Natural killer cell (primary cell): ENCODE measurements at places on chromosomes 2 and 18.

- peak; percentile 13 for DNase-seq
Measured at GRCh38 chr2:119431155-119431975, at the start of gene TMEM37. TSS of gene TMEM37 (plus strand) at chr2:119431854. CDS start at chr2:119431904, 50 bp downstream.

DNA sequence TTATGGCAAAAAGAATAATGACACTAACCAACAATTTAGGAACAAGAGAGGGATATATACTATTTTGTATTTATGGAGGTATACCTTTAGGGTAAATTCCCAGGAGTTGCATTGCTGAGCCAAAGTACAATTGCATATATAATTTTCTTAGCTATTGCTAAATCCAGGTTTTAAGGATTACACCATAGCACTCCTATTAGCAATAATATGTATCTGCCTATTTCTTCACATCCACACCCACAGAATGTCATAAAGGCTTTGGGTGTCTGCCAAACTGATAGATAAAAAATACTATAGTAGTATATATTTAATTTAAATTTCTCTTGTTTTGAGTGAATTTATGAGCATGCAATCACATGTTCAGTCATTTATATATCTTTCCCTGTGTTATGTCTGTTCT lies 11.5 kb upstream of the SERPINB13 start:
- no peak for DNase-seq

GRCh38 chr2:96669539-96670215 lies 27.1 kb downstream of the FER1L5 start:
- DNase-seq, result no peak

GRCh38 chr2:165743442-165743841 lies 50.6 kb downstream of the GALNT3 start:
- no peak for DNase-seq

- DNase-seq, result no peak
Measured at GRCh38 chr2:33788044-33788443, 188.9 kb upstream of the FAM98A start.

DNA sequence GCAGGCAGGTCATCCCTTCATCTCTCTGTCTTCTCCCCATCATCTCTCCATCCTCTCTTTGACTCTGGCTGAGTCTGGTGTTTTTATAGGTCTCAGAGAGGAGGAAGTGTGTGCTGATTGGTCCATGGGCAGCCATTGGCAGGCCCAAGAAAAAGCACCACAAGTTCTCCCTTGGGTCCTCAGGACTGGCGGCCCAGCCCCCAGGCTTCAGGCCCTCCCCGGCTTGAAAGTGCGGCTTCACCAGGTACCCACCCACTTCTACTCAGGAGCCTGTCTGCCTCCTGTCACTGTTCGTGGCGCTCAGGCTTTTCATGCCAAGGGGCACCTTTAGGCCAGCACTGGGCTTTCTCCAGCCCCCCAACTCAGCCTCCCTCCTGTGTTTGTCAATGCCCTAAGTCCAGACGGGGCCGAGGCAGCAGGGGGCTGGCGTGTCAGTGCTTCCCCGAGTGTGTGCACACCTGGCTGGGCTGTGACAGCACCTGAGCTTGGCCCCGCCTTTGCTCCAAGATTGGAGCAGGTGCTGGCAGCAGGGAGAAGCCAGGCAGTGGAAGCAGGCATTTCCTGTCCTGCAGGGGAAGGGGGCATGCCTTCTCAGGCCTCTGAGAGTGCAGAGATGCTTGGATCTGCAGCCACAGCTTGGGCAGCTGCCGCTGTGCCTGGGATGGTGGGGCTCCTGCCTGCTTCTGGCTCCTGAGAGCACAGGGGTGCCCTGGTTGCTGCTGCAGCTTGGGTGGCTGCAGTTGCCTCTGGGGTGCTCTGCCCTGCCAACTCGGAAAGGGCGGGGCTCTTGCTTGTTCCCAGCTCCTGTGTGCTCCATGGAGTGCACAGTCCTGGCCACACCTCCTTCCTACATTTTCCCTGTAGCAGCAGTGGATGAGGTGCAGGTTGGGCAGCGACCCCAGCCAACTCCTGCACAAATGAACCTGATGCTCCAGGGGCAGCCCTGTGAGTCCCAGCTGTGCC lies 34.1 kb downstream of the FBXO48 start:
- DNase-seq, result no peak

- no peak for DNase-seq
Measured at GRCh38 chr2:176105078-176105729, 1.9 kb upstream of the HOXD11 start.

DNA sequence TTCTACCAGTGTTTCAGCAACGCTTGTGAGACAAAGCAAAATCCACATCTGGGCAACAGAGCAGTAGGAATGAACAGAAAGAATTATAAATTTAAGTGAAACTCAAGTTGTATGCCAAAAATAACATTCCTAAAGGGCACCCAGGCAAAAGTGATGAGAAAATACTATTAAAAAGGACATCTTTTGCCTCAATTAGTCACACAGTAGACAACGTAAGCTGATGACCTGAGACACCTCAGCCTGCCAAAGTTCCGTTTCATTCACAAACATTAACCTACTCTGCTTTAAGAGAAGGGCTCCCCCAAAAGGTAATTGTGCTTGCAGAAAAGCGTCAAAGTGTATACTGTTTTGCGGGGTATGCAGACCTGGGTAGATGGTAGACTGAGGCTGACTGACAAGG lies 7.2 kb downstream of the HDLBP start:
- DNase-seq, result no peak

DNA sequence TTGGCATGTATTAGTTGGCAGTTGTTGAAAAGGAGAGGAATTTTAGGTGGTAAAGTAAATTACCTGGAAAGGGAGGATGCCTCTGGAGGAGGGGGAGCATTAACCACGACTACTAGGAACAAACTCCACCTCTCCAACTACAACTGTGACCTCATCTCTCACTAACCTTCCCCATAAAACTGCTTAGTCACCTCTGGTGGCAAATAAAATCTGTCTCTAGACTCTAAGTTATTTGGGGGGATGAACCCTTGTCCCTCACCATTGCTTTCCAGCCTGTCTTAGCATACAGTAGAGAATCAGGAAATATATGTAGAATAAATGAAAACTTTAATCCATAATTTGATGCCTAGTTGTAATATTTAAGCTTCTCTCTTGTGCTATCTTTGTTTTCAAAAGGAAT lies 27.6 kb upstream of the MYO1B start:
- DNase-seq, result no peak
